ENCODE measurements at places on chromosomes 4 and X.

DNA sequence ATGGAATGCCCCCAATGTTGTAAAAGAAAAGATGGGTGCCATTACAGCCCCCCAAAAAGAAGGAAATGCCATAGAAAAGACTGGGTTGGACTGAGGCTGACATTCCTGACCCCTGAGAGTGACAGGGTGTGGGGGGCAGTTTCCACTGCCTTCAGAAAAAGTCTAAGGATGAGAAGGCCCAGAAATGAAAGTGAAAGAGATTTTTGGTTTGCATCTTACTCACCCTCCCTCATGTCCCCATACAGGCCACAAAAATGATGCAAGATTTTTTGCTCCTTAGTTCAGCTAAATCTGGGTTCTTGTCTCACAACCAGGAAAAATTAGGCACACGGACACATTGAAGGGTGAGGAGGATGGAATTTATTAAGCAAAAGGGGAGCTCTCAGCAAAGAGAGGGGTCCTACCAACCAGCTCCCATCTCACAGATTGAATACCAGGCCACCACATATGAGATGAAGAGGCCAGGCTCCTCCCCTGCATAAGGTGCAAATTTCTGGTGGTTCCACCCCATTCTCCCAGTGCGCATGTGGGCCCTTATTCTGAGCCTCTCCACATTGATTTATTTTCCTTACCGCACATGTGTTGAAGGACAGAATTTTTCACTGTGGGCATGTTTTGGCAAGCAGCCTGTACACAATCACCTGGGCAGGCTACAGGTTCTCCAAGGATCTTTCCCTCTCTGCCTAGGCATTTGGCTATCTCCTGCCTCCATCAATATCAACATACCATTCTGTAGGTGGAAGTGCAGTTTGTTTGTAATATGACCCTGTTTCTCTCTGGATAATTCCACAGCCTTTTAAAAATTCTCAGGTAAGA is 18.8 kb downstream of the PPP4R3C start:
- no peak for DNase-seq

GRCh38 chr4:133969202-133969848 is 232.3 kb downstream of the PABPC4L start:
- DNase-seq, result no peak

- no peak for DNase-seq
Observed at GRCh38 chr4:123682931-123683330, 286.3 kb downstream of the SPRY1 start.

DNA sequence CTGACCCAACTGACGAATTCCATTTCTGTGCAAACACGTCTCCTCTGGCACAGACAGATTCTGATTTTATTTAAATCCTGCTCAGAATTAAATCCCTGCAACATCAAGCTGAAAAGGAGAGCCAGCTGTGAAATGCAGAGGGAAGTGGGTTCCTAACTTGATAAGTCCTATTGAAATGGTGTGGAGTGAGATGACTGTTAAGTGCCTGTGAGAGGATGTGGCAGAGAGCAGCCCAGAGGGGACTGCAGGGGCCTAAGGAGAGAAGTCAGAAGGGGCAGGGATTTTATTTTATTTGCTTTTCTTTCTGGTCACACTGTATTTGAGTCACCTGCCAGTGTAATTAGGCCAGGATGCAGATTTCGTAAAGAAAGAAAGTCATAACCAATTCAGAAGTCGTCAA is 277.4 kb downstream of the NKX6-1 start:
- no peak for DNase-seq

GRCh38 chrX:2698604-2699003 is 7.5 kb downstream of the CD99 start:
- no peak for DNase-seq

DNA sequence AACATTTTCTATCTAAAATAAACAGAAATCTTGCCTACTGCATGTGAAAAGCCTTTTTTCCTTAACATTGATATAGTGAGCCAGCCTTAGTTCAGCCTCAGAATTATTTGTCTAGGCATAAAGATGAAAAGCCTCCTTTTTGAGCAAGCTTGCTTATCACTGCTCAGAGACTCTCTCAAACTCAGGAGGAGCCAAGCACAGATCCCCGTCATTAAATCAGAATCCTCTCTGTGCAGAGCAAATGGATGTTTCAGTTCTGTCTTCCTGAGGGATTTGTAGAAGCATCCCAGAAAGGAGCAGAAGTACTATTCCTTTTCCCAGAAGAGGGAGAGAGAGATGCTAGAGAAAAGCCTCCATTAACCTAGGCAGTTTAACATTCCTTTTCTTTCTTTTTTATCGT is 186.9 kb upstream of the LNX1 start:
- DNase-seq, result no peak
